Stimulated activated CD4-positive, alpha-beta T cell treated with anti-CD3 and anti-CD28 coated beads, Interleukin-1b, Interleukin-23, amount 100 ng/mL, for 48 hours (primary cell): ENCODE measurements at places on chromosomes 2 and 18.

- DNase-seq: no peak
Observed at GRCh38 chr18:47936952-47937351, 6.5 kb upstream of the SMAD2 start.

GRCh38 chr2:101630224-101630949, 67.1 kb upstream of the MAP4K4 start:
- DNase-seq: no peak

GRCh38 chr18:33755931-33756560, 178.0 kb downstream of the ASXL3 start:
- no peak for DNase-seq

DNA sequence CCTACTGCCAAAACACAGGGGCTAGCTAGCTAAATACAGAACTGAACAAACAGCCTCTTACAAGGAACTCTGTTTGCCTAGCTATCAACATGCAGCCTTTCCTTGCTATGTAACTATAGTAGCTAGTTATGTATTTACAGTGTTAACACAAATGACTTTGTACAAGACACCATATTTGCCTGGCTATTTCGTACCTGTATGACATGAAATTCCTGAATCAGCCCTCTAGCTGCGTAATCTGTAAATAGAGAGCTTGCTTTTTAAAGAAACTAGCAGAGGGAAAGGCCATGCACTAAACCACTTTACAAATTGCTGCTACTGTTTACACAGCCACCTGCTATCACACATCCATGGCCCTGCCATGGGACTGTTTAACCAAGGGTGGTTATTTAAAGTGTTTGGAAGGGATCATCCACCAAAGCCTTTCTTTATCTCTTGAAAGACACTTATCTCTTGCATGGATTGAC, 248.7 kb downstream of the TFCP2L1 start:
- DNase-seq: no peak
